ENCODE measurements at places on chromosomes 16 and 17.

- DNase-seq = no peak
Observed at GRCh38 chr17:39745335-39746144, 7.8 kb downstream of the GRB7 start.

- DNase-seq = no peak
Observed at GRCh38 chr17:28240688-28241340, 78.2 kb upstream of the TMEM97 start.

GRCh38 chr17:19384723-19385391 is 2.1 kb downstream of the MFAP4 start:
- no peak for DNase-seq

- DNase-seq = no peak
Observed at GRCh38 chr16:73172241-73172972, 124.5 kb upstream of the ZFHX3 start.

- no peak for DNase-seq
Observed at GRCh38 chr16:88816736-88817535, 5.2 kb upstream of the APRT start.

- no peak for DNase-seq
Observed at GRCh38 chr16:31243734-31244670, 15.8 kb upstream of the ITGAM start.

DNA sequence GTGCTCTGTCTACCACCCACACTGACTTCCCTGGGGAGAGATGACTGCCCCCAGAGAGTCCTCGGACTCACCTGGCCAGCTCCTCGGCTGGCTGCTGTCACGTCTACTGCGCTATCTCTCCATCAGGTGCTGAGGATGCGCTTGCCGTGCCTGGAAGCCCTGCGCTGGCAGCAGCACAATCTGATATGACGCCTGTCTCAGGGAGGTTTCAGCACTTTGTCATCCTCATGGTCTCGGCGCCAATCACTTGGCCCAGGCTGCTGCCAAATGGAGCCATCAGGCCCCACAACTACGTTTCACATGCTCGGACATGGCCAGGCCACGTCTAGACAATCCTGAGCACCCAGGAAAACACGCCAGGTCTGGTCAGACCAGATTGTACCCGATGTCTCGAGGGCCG is 46.7 kb downstream of the FOXL1 start:
- no peak for DNase-seq

DNA sequence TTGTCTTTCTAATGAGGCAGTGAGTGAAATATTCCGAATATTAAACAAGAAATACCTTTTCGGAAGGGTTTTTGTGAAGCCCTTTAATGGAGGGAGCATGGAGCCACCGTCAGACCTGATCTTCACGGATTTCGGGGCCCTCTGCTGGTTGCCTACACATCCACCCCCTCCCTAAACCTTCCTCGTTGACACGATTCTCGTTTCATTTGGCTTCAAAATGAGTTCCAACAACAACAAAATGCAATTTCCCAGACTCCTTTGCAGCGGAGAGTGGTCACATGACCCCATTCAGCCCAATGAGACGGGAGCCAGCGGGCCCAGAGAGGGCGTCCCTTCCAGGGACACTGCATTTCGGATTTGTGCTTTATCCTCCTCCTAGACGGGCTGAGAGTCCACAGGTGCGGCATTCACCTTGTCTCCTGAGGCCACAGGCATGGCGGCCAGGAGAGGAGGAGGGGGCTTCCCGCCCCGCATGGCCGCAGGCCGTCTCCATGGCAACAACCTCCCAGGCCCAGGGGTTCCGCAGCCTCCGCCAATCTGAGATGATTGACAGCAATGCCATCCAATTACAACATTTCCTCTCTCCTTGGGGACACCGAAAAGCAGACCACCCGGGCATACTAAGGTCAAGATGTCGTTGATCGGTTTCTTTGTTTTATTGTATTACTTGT is 259.8 kb downstream of the C16orf95 start:
- DNase-seq = no peak

GRCh38 chr17:32318071-32318470 is 23.9 kb downstream of the C17orf75 start:
- no peak for DNase-seq

GRCh38 chr17:3271072-3271848 is 26.9 kb downstream of the OR3A1 start:
- DNase-seq = no peak

DNA sequence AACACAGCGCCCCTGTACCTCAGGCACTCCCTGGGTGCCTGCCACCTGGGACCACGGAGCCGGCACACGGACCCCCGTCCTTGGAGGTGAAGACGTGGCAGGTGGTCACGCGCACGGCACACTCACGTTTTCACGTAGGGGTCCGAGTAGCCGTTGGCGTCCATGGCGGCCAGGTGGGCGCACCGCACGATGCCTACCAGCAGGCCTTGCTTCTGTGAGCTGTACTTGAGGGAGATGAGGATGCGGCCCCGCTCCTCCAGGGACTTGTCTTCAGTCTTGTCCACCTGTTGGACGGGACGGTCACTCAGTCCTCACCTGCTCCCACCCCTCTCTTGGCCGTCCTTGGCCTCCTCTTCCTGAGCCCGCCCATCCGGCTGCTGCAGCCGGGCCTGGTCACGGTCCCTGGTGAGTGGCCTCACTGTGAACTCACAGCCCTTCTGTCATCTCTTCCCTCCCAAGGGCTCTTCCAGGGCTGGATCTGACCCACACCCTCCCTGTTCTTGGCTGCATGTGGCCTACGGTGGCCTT is 18.8 kb downstream of the SCGB1C2 start:
- no peak for DNase-seq

GRCh38 chr17:80625627-80626026 is 81.0 kb downstream of the RPTOR start:
- no peak for DNase-seq

GRCh38 chr16:73426433-73427160 is 378.7 kb upstream of the ZFHX3 start:
- no peak for DNase-seq

- no peak for DNase-seq
Observed at GRCh38 chr17:9645851-9646545, 681 bp downstream of the USP43 start.

GRCh38 chr17:80996422-80997305 is 5.0 kb downstream of the CHMP6 start:
- DNase-seq = no peak

DNA sequence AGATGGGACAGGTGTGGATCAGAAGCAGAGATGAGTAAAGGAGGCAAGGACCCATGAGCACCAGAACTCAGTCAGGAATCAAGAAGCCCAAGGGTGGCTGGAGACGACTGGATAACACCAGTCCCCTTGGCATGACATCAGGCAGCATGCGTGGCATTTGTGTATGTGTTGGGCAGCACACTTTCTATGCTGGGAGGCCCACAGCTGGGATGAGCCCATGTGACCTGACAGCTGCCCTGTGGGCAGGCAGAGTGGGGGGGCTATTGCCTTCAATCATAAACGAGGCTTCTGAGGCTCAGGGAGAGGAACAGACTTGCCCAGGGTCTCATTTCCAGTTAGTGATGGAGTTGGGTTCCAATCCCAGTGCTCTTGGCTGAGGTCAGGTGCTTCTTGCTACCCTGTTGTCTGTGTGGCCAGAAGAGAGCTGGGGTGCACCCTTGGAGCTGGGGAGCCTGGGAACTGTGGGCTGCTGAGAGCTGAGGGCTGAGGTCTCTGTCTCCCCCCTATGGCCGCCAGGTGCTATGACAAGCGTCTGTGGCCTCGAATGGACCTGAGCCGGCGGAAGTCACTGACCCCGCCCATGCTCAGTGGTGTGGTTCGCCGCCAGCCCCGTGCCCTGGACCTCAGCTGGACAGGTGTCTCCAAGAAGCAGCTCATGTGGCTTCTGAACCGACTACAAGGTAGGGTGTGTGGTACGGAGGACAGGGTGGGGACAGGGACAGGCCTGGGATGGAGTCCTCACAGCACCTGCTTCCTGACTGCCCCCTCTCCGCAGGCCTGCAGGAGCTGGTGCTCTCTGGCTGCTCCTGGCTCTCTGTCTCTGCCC is 7.1 kb upstream of the ORAI3 start:
- peak; percentile 56 for DNase-seq

- DNase-seq = no peak
Observed at GRCh38 chr16:19674485-19674884, 43.5 kb downstream of the KNOP1 start.

DNA sequence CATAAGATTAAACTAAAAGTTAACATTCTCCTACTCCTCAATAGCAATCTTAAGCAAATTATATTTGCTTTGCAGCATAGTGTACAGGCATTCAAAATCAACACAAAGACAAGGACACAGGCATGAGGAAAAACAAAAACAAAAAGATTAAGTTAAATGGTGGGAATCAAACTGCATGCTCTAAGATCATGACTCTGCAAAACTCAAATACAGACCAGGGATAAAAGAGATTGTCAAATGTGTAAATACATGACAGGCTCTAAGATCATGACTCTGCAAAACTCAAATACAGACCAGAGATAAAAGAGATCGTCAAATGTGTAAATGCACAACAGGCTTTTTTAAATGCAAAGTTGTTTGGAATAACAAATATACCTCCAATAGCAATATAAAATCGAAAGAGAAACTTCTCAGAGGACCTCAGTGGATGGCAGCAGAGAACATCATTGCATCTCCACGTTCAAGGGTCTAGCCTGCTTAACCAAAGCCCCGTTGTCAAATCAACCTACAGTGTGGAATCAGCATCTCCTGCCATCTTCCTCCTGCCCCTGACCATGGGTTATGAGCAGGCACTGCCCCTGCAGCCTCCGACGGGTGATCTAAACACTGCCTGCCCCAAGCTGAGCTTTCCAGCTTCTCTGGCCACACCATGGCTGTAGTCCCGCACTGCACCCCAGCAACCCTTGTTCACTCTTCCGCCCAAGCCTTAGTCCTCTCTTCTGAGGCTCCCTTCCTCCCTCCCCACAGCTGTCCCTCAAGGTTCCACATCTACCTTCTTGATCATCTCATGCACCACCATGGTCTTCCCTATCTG is 446.1 kb downstream of the SOX9 start:
- DNase-seq = no peak

DNA sequence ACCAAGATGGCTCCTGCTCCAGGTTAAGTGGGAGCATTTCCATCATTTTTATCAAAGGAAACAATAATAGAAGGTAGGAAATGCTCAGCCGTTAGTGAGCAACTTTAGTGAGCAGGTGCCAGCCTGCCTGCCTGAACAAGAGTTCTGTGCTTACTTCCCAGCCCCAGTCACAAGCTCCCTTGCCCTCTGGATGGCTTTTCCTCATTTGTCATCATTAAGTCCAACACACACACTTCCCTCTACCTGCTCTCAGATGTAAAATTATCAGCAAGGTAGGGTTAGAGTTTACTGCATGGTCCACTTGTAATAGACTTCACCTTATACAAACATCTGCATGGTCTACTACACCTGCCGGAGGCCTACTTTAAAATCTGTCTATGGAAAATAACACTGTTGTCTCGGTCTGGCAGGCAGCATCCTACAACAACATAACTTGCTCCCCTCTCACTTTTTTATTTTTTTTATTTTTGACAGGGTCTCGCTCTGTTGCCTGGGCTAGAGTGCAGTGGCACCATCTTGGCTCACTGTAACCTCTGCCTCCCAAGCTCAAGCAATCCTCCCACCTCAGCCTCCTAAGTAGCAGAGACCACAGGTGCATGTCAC is 12.7 kb downstream of the TEX2 start:
- no peak for DNase-seq

GRCh38 chr17:83142619-83143018 is 63.2 kb downstream of the METRNL start:
- DNase-seq = no peak

GRCh38 chr16:3842994-3843393 is 37.5 kb downstream of the CREBBP start:
- no peak for DNase-seq

GRCh38 chr17:17121162-17121561 is 78.9 kb downstream of the MPRIP start:
- DNase-seq = no peak

- DNase-seq = peak; percentile 32
Observed at GRCh38 chr17:65797809-65798208, 236.4 kb upstream of the AXIN2 start.

DNA sequence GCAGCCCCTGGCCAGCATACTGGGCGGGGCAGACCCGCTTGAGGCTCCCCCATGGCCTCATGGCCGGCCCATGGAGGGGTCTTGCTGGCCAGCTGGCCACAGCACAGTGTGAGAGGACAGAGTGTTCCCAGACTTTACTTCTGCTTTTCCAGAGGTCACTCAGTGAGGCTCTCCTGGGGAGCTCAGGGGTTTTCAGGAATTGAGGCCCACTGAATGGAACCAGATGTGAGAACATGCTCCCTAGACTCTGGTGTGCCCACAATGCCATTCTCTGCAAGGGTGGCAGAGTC is 21.2 kb downstream of the ATP6V0D1 start:
- DNase-seq = no peak

DNA sequence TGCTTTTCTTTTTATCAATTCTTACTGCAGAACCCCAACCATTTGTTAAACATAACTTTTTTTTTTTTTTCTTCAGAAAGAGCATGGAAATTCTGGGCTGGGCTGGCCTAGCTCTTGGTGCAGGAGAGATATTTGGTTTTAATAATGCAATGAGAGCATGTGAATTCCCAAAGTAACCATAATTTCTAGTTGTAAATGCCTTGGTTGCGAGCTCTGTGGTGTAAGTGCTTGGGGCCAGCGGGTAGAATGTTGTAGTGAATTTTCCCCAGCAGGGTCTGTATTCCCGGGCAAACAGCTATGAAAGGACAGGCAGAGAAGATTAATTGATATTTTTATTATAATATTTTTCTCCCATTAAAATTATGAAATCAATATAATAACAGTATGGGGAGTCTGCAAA is 465.6 kb downstream of the HS3ST4 start:
- no peak for DNase-seq

DNA sequence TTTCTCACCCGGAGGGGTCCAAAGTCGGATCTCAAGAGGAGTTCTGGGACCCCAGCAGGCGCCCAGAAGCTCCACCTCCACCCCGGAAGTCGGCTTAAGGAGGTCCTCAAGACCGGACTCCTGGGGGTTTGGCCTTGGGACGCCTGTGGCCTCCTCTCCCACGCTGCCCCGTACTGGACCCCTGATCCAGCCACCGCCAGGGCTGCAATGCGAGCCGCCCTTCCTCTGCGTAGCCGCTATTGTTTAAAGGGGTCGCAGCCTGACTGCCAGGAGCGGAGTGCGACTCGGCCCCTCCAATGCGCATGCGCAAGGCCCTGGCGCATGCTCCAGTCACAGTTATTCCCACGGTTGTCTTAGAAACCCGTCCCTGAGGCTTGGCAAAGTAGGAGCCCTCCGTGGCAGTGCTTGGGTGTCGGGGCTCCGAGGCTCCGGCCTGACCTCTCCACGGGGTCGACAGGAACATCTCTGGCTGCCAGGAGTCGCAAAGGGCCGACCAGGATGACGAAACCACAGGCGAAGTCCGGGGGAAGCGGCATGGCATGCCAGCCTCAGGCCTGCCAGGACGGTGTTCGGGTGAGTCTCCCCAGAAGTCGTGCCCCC is 719.0 kb downstream of the KCNJ18 start:
- no peak for DNase-seq

GRCh38 chr16:4093495-4094126 is 22.6 kb downstream of the ADCY9 start:
- DNase-seq = no peak

DNA sequence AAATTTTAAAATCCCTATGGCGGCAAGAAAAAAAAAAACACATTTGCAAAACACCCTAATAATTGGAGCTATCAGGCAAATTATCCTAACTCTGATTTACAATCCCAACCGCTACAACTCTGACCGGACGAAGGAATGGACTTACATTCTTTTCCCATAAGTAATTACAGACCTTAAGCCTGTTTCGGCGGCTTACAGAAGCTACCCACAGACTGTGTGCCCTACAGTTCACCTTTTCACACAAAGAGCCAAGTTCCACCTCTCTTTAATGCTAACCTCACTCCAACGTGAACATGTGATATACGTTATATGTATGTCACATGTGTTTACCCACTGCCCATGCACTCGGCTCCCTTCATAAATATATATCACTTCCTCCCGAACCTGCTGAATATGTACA is 8.7 kb upstream of the MEAK7 start:
- no peak for DNase-seq

- DNase-seq = no peak
Observed at GRCh38 chr17:6085812-6086211, 15.6 kb downstream of the WSCD1 start.
